ENCODE measurements at places on chromosomes 5 and 9.
A peak's percentile ranks its signal among the peaks of the same experiment; 100 is the strongest.

GRCh38 chr9:87276327-87276841 lies 221.3 kb upstream of the DAPK1 start:
- DNase-seq: no peak

DNA sequence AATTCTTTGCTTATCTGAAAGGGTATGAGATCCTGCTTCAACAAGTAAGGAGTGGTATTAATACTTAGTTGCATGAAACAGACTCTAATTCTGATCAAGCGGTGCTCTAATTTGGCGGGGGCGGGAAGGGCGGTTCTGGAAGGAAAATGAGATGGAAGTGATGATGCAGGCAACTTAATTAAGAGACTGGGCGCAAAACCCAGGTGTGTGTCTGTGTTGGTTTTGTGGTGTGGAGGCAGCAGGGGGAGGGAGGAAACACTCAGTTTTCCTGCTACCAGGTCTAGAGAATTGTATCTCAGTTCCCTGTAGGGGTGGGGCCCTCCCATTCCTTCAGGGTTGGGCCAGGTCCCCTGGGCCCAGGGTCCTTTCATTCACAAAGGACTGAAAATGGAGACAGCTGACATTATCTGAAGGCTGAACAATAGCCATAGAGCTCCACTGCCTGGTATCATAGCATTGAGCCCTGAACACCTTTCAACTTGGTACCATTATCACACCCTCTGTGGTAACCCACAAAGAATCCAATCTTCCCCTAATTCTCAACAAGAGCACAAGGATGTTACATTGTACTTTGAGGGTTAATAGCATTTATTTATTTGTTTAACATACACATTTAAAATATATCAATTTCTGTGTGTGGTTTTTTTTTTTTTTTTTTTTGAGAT lies 17.2 kb upstream of the C5orf47 start:
- DNase-seq: no peak

- peak; percentile 60 for DNase-seq
These were observed 502 bp downstream of the NSD1 start for GRCh38 chr5:177133853-177134696.

GRCh38 chr9:126684965-126685465 lies 71.3 kb downstream of the LMX1B start:
- DNase-seq: no peak

DNA sequence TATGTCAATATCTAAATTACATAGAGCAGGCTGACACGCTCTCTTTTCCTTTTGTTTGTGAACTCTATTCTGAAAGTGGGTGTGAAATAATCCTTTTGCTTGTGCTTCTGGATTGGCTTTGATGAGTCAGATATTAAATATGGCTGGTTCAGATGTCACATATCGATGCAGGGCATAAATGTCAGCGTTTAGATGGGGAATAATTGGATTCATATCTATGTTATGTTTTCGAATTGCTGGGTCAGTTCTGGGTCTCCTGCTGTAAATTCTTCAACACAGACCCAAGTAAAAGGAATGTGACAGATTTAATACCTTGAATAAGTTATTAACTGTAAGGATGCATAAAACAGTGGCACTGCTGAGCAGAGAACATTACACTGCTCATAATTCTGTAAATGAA lies 118.7 kb upstream of the SNX2 start:
- no peak for DNase-seq

- DNase-seq: no peak
These were observed 231.1 kb downstream of the MLLT3 start for GRCh38 chr9:20391208-20391607.

GRCh38 chr9:111516061-111516465 lies 8.9 kb upstream of the ZNF483 start:
- DNase-seq: no peak

GRCh38 chr9:134947265-134947955 lies 29.7 kb upstream of the FCN1 start:
- DNase-seq: no peak

GRCh38 chr9:125099816-125100215 lies 43.5 kb downstream of the SCAI start:
- DNase-seq: no peak

DNA sequence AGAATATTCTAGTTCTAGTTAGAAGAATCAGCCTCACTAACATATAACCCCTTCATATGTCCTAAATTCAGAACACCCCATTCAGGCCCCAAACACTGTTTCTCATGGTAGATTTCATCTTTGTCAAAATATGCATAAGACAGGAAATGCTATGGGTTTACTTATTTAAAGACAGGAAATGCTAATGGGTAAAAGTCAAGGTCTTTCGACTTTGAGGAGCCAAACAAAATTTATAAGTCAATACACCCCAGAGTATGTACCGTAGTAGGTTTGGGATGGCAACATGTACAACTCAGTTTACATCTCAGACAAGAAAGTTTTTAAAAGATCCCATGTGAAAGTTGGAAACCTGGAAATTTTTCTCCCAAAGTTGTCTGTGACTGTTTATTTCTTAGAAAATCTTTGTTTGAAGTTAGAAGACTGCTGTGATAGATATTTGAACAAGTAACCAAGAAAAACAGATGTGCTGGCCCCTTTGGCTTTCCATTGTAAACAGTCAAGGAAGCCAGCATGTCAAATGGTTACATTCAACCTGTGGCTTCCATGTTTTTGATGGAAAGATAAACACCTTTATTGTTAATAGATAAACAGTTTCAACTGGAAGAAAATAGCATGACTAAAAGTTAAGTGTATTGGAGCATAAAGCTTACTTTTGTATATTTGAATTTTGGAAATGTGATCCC lies 102.2 kb downstream of the INIP start:
- DNase-seq: no peak

- no peak for DNase-seq
These were observed at the start of gene FOXB2 for GRCh38 chr9:77019236-77019925. FOXB2 (plus strand) TSS chr9:77019655; CDS start chr9:77019655, 0 bp downstream.

All from NK-92 treated with Interleukin-12 subunit alpha and Interleukin-12 subunit beta, amount 100 ng/mL, for 24 hours (cell line).